K562 (cell line): ENCODE measurements at places on chromosomes 1 and 21. TPM values are rescaled to one million over a fixed set of nuclear protein-coding genes. Genes with fewer than 3 reads are reported as not detected.
A peak's percentile ranks its signal among the peaks of the same experiment; 100 is the strongest.

DNA sequence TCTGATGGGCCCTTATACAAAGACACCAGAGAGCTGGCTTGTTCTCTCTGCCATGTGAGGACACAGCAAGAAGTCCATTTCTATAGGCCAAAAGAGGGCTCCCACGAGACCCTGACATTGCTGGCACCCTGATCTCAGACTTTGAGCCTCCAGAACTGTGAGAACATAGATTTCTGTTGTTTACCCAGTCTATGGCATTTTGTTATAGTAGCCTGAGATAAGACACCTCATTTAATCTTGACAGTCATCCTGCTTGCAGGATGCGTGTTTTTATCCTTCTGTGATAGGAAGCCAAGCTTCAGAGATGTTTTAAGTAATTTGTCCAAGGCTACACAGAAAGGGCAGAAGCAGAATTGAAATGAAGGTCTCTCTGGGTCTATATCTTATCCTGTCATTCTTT is 138.8 kb upstream of the HOOK1 start:
- H3K4me1 ChIP-seq = no peaks in the 10 kb centered on the region
- H3K27me3 ChIP-seq = peaks cover 6% of the 10 kb centered on the region
- H3K36me3 ChIP-seq = no peaks in the 10 kb centered on the region
- H3K27ac ChIP-seq = no peak overlapping the region
- no peak overlapping the region for H3K4me3 ChIP-seq
- DNase-seq = no peak

DNA sequence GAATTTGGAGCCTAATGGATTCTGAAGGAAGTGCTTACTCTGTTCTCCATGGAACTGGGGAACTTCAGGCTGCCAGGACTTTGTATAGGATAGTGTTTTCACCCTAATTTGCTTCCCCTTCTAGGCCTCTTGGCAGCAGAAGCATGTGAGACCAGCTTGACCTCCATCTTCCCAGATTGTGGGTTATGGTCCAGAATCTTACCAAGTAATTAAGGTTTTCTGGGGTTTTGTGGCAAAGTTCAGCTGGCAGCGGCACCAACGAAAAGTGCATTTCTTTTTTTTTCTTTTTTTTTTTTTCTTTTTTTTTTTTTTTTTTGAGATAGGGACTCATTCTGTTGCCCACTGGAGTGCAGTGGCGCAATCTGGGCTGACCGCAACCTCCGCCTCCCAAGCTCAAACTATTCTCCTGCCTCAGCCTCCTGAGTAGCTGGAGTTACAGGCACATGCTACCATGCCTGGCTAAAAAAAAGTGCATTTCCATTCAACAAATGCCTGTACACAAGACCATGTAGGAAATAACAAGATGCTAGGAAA is 3.4 kb upstream of the BMP8A start:
- H3K4me1 ChIP-seq = no peaks in the 10 kb centered on the region
- no peak overlapping the region for H3K4me3 ChIP-seq
- peaks cover 38% of the 10 kb centered on the region for H3K36me3 ChIP-seq
- peaks cover 2% of the 10 kb centered on the region for H3K27me3 ChIP-seq
- DNase-seq = no peak
- H3K27ac ChIP-seq = no peak overlapping the region

GRCh38 chr1:61852670-61853015 is 110.4 kb downstream of the PATJ start:
- H3K27ac ChIP-seq = no peak overlapping the region
- no peaks in the 10 kb centered on the region for H3K4me1 ChIP-seq
- DNase-seq = no peak
- no peaks in the 10 kb centered on the region; the same call in 1 of the 2 replicates for H3K27me3 ChIP-seq
- no peaks in the 10 kb centered on the region for H3K36me3 ChIP-seq

DNA sequence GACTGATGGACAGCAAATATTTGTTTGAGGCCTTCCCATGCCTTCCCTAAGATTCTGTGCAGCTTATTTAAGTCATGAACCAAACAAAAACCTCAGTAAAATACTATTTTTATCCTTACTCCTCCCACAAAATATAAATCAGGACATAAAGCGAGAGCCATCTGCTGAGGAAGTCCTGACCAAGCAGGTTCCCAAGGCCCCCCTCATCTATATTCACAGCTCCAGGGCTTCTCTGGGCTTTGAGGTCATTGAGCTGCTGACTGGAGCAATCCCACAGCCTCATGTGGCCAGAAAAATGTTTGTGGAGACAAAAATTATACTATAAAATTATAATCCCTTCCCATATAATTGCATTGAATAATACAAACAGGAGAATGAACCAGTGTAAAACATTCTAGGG is 846.2 kb downstream of the ADGRL2 start:
- H3K27ac ChIP-seq = no peak overlapping the region
- no peaks in the 10 kb centered on the region for H3K27me3 ChIP-seq

Gene RAP1GAP
- 30.2 and 31.0 TPM in 2 replicates for total RNA-seq

Gene LRRC38
- not detected in 2 replicates for total RNA-seq

Gene SCYL3
- total RNA-seq = 7.4 and 7.5 TPM in 2 replicates

GRCh38 chr1:19311503-19311930 is 427 bp downstream of the AKR7A2 start:
- peak overlapping the region; percentile 85 for H3K27ac ChIP-seq
- H3K36me3 ChIP-seq = peaks cover 43% of the 10 kb centered on the region
- peak overlapping the region; percentile 77 for H3K4me3 ChIP-seq
- DNase-seq = no peak
- no peaks in the 10 kb centered on the region for H3K27me3 ChIP-seq
- H3K4me1 ChIP-seq = peaks cover 44% of the 10 kb centered on the region

- H3K4me3 ChIP-seq = no peak overlapping the region
- H3K27ac ChIP-seq = no peak overlapping the region; the same call in 2 of the 3 replicates
- no peak for DNase-seq
- peaks cover 5% of the 10 kb centered on the region; the same call in 1 of the 2 replicates for H3K27me3 ChIP-seq
- no peaks in the 10 kb centered on the region for H3K36me3 ChIP-seq
Measured at GRCh38 chr1:27049100-27049499, 36.5 kb upstream of the TENT5B start.

Gene FAM72A
- 28.2 and 30.7 TPM in 2 replicates for total RNA-seq

Gene IQGAP3
- 14.1 and 16.6 TPM in 2 replicates for total RNA-seq

- H3K4me1 ChIP-seq = no peaks in the 10 kb centered on the region
- H3K36me3 ChIP-seq = no peaks in the 10 kb centered on the region
- no peak overlapping the region for H3K4me3 ChIP-seq
- H3K27me3 ChIP-seq = no peaks in the 10 kb centered on the region
- H3K27ac ChIP-seq = no peak overlapping the region
- DNase-seq = no peak
Measured at GRCh38 chr1:76038287-76039004, 36.1 kb upstream of the ST6GALNAC3 start.

- H3K36me3 ChIP-seq = no peaks in the 10 kb centered on the region
- H3K4me1 ChIP-seq = no peaks in the 10 kb centered on the region
- DNase-seq = no peak
Measured at GRCh38 chr21:37686991-37687810, 229.1 kb downstream of the KCNJ6 start.

- no peak overlapping the region for H3K27ac ChIP-seq
- H3K36me3 ChIP-seq = peaks cover 18% of the 10 kb centered on the region; the same call in 1 of the 3 replicates
- H3K27me3 ChIP-seq = no peaks in the 10 kb centered on the region
- DNase-seq = no peak
- no peak overlapping the region for H3K4me3 ChIP-seq
- no peaks in the 10 kb centered on the region for H3K4me1 ChIP-seq
Measured at GRCh38 chr1:1703796-1704195, 11.2 kb upstream of the SLC35E2B start.

DNA sequence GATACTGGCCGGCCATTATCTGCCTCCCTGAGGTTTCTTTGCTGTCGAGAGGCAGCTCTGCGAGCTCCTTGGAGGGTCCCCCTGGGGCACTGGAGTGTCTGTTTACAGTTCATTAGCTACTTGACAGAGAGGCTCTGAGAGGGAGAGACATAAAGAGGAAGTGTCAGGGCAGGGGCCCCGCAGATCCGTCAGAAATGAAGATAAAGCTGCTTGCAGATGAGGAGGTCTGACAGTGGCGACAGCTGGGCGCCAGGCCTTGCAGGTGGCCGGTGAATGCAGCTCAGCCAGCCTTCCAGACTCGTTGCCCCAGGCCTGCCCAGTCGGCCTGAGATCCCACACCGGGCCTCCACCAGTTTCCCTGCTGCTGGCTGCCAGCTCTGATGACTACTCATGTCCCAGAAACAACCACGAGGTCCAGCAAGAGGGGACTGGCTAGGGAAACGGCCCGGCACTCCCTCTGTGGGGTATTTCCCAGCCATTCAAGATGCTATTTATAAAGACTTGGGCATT is 84.7 kb downstream of the DISP3 start:
- no peak for DNase-seq
- peaks cover 44% of the 10 kb centered on the region for H3K27me3 ChIP-seq
- no peaks in the 10 kb centered on the region; the same call in 2 of the 3 replicates for H3K4me1 ChIP-seq
- H3K27ac ChIP-seq = no peak overlapping the region
- H3K4me3 ChIP-seq = no peak overlapping the region

DNA sequence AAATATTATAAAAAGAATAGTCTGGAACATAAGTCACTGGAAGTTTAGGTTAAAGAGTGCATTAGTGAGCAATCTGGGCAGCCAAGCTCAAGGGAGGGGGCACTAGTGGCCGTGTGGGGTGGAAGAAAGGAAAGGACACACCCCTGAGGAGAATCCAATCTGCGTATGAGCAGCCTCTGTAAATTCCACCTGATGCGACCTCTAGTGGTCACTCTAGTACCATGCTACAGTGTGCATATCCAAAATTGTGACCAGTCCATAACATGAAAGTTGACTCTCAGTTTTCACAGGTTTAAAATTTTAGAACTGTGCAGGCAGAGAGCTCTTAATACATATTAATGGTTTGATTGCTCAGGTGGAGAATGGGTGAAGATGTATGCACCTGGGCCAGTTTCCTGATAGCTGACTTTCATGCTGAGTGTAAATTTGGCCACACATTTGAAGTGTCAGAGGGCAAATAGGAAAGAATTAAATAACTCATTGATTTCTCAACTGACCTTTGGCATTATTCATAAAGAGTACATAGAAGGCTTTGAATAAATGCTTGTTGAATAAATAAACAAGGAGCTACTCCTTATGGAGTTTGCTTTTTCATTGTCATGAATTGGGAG is 105.9 kb upstream of the C21orf91 start:
- H3K27ac ChIP-seq = no peak overlapping the region
- H3K27me3 ChIP-seq = no peaks in the 10 kb centered on the region
- no peak overlapping the region for H3K4me3 ChIP-seq
- H3K4me1 ChIP-seq = no peaks in the 10 kb centered on the region
- peak; percentile 76 for DNase-seq

DNA sequence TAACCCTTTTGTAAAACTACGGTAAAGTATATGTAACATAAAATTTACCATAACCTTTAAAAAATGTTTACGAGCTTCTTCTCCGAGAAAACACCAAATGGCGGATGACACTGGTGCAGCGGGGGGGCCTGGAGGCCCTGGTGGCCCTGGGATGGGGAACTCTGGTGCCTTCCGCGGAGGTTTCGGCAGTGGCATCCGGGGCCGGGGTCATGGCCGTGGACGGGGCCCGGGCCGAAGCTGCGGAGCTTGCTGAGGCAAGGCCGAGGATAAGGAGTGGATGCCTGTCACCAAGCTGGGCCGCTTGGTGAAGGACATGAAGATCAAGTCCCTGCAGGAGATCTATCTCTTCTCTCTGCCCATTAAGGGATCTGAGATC is 7.5 kb downstream of the MFSD2A start:
- H3K36me3 ChIP-seq = no peaks in the 10 kb centered on the region
- H3K27ac ChIP-seq = no peak overlapping the region
- no peak overlapping the region for H3K4me3 ChIP-seq
- H3K27me3 ChIP-seq = peaks cover 38% of the 10 kb centered on the region
- no peaks in the 10 kb centered on the region; the same call in 2 of the 3 replicates for H3K4me1 ChIP-seq
